SIG-M5 (cell line): ENCODE measurements at places on chromosomes 7 and 10.

DNA sequence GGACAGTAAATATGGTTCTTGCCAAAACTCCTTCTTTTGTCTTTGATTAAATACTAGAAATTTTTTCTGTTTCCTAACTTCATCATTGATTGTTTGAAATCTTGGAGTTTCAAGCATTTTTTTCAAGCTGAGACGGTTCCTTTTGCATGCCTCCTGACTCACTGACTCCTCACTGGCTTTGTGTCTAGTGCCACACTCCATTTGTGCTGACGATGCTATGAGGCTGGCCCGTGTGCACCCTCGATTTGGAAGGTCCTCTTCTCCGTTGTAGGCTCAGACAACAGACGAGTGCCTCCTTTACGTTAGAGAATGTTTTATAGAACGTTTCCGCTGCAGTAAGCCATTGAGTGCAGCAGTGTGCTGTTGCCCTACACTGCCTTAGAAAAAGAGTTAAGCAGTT lies 10.8 kb upstream of the CSGALNACT2 start:
- no peak for DNase-seq

GRCh38 chr10:60163786-60164185 lies 225.9 kb downstream of the ANK3 start:
- no peak for DNase-seq

- DNase-seq: no peak
Measured at GRCh38 chr10:24202181-24202570, 6.8 kb upstream of the KIAA1217 start.

DNA sequence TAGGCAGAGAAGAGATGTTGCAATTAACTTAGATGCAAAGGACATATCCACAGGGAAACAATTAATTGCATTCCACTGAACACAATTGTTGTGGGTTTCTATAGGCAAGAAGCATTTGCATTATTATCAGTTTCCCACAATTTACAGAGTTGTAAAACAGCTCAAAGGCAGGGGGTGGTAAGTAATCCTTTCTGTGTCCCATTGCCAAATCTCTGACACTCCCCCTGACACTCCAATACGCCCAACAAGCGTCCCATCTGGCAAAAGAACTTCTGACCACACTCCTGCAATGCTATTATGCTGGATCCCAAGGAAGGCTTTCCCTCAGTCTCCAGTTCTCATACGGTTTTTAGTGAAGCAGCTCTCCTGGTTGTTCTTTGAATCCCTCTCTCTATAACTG lies 179.8 kb downstream of the CXCL12 start:
- DNase-seq: no peak

- no peak for DNase-seq
Measured at GRCh38 chr10:101879456-101880231, 36.0 kb upstream of the KCNIP2 start.

GRCh38 chr10:93746844-93747284 lies 10.9 kb upstream of the LGI1 start:
- no peak for DNase-seq

- no peak for DNase-seq
Measured at GRCh38 chr10:1177936-1178335, 121.8 kb downstream of the WDR37 start.

DNA sequence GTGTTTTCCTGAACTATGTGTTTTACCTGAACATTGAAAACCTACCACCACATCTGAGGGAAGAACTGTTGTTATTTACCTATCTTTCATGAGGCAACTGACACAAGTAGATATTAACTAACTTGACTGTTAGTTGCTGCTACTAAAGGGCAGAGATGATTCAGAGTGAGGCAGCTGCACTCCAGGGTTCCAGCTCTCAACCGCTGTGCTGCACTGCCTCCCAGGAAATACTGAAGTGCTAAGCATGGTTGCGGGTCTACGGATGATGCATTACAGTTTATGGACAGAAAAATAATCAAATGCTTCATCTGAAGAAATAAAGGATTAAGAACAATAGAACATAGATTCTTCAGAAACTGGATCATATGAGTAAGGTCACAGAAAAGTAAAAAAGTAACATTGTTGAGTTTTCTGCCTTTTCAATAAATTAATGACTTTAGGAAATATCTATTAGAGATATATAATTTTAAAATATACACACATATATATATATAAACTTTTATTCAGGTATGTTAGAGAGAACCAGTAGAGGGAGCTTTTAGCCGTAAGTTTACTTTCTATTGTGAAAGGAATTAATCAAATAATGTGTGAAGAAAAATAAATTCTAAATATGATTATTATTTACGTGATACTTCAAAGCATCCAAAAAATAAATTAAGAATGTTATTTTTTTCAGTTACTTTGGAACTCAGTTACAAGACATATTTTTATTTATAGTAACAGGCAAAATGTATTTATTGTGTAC lies 620.0 kb downstream of the CNTNAP2 start:
- no peak for DNase-seq

DNA sequence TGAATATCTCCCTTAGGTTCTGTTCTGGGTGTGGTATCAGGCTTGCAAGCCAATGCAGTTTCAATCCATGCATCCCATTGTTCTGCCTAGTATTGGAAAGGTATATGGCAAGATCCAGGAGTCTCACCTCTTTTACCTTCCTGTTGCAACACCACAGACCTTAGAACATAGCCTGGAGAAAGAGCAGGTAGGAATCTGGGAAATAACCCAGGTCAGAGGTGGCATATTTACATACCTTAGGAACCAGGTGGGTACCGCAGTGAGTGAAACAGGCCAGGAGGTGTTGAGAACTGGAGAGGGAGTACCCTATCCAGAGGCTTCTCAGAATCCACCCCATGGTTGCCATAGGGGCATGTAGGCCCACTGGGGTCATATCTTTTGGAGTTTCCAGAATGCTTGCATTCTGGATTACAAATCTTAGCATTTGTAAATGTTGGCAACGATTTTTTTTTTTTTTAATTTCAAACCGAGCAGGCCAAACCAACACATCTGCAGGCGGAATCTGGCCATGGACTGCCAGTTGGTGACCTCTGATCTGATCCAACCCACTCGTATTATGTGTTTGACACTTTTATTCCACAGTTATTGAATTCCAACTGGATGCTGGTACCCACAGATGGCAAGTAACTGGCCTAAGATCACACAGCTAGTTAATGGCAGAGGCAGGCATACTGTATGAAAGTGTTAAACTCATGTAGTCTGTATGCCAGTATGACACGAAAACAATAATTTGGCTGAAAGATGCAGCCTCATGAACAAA lies 180.3 kb upstream of the TCF7L2 start:
- no peak for DNase-seq
